Activated CD4-positive, alpha-beta T cell treated with anti-CD3 and anti-CD28 coated beads, Interleukin-2, amount 50 U/mL, for 48 hours (primary cell): ENCODE measurements at places on chromosomes 12 and 14.

- DNase-seq, result no peak
Observed at GRCh38 chr12:114658002-114658441, 26.0 kb downstream of the TBX3 start.

- no peak for DNase-seq
Observed at GRCh38 chr14:50452296-50452695, 55.6 kb upstream of the CDKL1 start.

DNA sequence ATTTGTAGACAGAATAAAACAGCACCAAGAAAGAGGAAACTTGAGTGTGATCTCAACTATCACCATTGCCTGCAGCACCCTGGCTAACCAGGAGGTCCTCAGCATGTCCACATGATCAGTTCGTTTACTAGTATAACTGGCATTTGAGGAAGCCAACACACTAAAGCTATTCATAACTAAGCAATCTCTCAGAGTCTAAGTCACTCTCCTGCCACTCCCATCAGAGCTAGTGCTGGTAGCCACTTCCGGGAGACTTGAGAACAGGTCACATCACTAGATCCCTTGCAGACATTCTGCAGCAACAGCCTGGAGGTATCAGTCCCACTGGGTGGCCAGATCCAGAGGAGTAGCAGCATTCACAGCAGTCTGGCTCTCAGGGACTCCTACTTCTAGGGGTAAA lies 352.9 kb upstream of the OR4E1 start:
- DNase-seq, result no peak

DNA sequence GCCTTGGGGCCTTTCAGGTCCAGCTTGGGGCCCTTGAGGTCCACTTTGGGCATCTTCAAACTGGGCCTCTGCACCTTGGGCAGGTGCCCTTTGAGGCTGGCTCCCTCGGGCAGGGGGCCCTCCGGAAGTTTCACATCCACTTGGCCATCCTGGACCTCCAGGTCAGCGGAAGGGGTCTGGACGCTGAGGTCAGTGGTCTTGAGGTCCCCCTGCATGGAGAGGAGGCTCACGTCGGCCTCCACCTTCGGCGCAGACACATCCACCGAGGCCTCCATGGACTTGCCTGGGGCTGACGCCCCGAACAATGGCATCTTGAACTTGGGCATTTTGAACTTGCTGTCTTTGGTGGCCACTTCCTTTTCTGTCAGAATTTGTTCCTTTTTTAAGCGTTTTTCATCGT lies 25.1 kb downstream of the AHNAK2 start:
- DNase-seq, result no peak

GRCh38 chr12:61554268-61555008 lies 705.8 kb upstream of the USP15 start:
- no peak for DNase-seq

DNA sequence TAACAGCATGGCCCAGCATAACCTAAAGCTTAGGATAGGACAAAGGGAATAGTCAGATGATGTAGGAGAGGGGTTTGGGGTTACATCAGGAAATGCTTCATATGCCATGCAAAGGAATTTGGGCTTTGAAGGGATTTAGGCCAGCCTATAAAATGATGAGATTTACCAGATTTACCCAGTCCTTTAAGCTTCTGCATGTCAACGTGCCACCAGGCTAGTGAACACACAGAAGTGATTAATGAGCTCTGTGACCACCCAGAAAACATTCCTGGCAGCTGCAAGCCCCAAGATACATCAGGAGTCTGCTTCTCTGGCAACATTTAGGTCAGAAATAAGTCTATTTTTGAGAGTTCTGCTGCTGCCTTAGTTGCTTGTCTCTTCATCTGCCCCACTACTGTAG lies 118.3 kb downstream of the LRIG3 start:
- DNase-seq, result no peak

DNA sequence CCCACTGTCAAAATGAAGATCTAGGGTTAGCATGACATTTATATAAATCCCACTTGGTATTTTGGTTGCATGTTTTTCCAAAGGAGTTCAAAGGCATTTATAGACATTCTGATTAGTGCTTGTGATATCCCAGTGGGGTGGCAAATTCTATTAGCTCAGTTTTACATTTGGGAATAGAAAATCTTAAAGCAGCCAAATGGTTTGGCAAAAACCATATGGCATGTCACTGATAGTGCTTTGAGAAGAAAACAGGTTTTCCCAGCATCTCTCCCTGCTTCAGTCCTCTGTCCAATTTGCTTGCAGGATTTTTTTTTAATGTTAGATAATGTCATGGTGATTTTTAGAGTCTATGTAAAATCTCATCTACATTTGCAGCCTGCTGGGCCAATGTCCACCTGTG lies 225.1 kb upstream of the DIO3 start:
- DNase-seq, result no peak

DNA sequence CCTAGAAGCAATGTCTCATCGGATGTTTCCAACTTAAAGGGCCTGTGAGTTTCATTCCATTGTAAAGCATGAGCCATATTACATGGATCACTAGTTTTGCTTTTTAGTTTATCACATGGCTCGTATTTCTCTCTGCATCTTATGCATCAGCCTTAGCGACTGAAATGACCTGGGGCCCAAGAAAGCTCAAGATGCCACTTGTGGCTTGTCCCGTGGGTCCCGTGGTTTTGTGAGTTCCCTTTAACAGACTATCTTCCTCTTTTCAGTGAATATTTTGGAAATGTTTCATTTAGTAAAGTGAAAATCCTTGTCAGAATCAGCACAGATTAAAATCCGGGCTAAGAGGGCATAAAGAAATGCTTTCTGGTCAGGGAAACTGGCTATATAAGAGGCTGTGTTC lies 86.2 kb upstream of the PPM1H start:
- DNase-seq, result no peak

GRCh38 chr12:128861226-128862016 lies 8.1 kb downstream of the GLT1D1 start:
- no peak for DNase-seq

DNA sequence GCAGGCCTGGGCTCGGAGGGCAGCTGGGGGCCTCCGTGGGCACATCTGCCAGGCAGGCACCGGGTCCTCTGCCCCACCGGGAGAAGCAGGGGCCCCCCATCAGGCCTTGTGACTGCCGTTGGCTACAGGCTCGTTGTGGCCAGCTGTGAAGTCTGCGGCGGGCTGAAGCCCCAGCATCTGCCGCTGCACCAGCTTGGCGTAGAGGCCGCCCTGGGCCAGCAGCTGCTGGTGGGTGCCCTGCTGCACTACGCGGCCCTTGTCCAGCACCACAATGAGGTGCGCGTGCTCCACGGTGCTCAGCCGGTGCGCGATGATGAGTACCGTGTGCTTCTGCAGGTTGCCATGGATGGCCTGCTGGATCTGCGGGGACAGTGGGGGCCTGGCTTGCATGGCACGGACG lies 33.9 kb upstream of the VPS37B start:
- DNase-seq, result no peak

GRCh38 chr14:65506801-65507200 lies 94.3 kb downstream of the FUT8 start:
- no peak for DNase-seq

GRCh38 chr12:66767536-66767935 lies 88.7 kb upstream of the GRIP1 start:
- no peak for DNase-seq

GRCh38 chr12:114401328-114402083 lies 4.4 kb downstream of the TBX5 start:
- no peak for DNase-seq

DNA sequence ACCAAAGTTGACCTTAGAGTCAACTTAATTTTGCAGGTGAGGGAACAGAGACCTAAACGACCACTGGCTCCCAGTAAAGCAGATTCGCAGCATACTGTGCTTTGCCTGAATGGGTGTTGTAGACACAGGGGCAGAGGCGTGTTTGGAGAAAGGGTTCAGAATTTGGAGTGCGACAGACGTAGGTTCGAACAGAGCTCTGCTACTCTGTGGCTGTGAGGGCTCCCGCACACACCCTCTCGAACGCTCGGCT lies 243 bp upstream of the TOMM20L start:
- DNase-seq, result no peak

- DNase-seq, result no peak
Observed at GRCh38 chr14:93067088-93067487, 48.6 kb downstream of the ITPK1 start.

DNA sequence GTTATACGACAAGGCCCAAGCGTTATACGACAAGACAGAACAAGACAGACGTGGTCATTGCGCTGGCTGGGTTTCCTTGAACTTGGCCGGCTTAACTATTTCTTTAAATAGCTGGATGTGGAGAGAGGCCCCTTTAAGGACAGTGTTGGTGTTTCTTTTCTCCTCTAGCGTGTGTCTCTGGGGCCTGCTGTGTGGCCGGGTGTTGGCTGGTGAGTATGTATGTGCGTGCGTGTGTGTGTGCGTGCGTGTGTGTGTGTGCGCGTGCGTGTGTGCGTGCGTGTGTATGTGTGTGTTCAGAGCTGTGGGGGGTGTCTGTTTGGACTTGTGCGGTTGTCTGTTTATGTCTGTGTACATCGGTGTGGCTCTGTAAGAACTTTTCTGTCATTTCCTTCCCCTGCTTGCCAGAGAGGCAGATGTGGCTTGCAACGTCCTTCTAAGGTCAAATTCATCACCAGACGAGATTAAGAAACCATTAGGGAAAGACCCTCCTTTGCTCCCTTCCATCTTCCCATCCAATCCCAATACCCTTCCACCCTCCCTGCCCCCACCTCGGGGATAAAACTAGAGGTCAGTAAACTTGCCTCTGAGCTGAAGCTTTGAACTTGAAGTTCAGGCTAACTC lies 78.6 kb upstream of the TBX3 start:
- DNase-seq, result no peak

- DNase-seq, result no peak
Observed at GRCh38 chr14:38549564-38549963, 293.7 kb upstream of the CLEC14A start.

DNA sequence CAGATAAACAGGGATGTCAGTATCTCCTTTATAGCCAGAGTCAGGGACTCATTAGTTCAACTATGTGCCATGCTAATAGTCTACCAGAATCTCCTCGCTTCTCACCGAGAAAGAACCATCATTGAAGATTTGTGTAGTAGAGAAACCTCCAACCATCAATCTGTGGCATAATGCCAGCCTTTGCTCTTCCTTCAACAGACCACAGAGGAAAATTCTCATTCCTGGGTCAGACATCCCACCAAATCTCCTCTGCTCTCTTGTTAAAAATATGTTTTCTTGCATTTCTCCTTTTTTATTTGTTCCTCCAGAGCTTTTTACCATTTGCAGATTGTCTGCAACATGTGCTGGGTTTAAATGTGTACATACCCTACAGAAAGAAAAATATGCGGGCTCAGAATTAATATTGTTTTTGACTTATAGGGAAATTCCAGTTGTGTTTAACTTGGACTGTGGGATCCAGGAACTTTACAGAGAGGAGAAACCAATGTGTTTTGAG lies 64.9 kb downstream of the LLPH start:
- DNase-seq, result no peak

DNA sequence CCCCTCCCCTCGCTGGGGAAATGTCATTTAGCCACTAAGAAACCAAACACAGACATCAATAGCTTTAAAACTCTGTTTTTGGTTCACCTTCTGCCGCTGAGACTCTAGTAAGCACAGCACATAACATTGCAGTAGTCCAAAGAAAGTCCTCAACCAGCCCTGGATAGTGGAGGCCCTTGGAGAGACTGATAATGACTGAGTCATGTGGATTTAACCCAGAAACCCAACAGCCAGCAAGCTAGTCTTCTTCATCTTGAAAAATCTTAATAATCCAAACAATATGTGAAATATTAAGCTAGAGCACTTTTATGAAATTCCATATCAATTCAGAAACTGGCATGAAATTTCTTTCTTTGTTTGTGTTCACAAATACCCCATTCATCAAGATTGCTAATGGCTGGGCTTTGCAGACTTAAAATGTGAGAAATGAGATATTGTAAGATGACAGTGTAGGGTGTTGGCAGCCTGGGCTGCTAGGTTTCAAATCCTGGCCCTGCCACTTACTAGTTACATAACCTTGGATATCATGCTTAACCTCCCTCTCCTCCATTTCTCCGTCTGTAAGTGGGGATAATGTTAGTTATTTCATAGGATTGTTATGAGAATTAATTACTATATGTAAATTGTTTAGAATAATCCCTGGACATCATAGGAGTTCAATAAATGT lies 40.1 kb downstream of the RERG start:
- DNase-seq, result no peak

DNA sequence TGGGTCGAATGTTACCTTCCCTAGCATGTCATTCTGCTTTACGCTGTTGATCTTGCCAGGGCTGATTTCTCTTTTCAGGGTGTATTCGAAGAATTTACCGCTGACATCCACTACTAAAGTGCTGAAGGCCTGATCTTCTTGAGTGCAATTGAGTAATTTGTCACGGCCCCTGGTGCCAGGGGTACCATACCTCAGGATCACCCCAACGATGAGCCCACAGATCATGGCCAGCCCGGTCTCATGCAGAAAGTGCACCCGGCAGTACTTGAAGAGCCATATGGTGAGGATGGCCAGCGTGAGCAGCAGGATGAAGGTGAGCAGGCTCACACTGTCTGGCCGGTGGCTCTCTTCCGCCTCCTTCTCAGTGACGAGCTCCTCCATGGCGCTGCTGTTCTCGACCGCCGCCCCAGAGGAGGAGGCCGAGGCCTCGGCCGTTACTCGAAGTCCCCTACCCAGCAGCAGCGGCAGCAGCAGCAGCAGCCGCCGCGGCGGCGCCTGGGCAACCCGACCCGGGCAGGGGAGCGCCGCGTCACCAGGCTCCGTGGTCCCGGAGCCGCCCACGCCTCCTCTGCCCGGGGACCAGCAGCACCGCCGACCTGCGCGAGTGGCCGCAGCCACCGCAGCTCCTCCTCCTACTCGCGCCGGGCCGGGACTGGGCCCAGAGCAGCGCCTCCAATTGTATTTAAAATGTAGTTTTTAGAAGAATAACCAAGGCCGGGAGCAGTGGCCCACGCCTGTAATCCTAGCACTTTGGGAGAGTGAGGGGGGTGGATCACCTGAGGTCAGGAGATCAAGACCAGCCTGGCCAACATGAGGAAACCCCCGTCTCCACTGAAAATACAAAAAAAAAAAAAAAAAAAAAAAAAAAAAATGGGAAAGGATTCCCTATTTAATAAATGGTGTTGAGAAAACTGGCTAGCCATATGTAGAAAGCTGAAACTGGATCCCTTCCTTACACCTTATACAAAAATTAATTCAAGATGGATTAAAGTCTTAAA lies 58.5 kb upstream of the TMPO start:
- peak; percentile 40 for DNase-seq

DNA sequence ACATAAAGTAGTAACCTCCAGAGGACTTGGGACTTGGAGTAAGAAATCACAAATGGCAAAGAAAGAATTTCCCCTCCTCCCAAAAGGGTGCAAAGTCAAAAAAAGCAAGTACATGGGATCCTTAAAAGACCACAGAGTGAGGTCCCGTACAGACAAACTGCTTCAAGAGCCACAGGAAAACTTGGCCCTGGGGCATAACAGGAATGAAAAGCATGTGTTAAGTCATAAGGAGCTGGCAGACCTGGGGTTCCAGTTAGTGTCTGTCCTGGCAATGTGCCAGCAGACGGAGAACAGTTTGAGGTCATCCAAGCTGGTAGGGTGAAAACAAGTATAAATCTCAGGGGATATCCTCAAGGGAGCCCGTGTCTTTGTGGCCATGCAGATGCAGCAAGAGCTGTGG lies 73.2 kb downstream of the HSD17B6 start:
- DNase-seq, result no peak

- no peak for DNase-seq
Observed at GRCh38 chr14:99192028-99192621, 79.9 kb downstream of the BCL11B start.

- DNase-seq, result peak; percentile 49
Observed at GRCh38 chr12:62813031-62813829, 121.7 kb downstream of the PPM1H start.
